ENCODE measurements at places on chromosomes 4 and X.

- no peak for DNase-seq
These were observed 25.2 kb upstream of the SMIM20 start for GRCh38 chr4:25888781-25889180.

DNA sequence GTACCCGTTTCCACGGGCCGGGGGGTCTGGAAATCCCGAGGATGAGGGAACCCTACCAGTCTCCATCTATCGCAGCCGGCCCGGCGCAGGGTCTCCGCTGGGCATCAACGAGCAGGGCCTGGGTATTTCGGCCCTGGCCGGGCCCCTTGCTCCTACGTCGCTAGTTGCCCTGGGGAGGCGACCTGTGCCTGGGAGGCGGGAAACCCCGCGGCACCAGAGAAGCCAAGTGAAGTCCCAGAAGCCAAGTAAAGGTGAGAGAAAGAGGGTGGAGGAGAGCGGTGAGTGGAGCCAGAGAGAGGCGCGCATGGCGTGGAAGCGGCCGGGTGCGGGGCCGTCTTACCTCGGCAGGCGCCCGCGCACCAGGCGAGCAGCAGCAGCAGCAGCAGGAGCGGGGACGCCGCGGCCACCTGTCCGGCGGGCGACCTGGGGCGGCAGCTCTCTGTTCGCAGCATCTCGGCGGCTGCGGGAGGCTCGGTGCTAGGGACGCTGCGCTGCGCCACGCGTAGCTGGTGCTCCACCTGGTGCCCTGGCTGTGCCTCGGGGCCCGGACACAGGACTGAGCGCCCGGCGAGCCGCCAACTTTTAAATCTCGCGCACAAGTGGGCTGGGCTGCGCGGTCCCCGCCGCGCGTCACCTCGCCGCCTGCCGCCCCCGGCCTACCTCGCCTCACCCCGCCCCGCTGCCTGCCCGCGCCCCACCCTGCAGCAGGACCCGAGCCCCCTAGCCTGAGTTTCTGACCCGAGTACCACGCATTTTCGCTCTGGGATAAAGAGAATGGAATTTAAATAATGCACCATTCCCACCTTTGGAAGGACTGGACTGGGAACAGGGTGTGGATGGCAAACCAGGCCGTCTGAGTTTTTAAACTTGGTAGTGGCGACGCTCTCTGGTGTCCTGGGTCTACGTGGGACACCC is at the start of gene NMU:
NMU (minus strand) TSS at position 558 of the 915 bp plus-strand sequence; CDS start at position 452, 106 bp downstream.
- no peak for DNase-seq

DNA sequence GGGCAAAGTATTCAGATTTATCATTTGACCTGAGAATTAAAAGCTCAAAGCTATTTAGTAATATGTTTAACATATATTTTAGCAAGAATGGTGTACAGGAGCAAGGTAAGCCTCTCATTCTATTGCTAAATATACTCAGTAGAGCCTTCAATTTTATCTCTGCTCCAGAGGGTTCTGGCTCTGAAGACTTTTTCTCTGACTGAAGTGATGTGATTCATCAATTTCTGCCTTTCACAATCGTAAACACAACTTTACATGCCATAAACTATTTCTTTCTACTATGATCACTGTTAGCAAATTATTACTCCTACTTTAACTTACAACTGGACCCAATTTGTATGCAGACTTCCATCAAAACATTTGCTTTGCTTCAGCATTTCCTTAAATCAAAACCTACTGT is 315.0 kb upstream of the NDST4 start:
- DNase-seq, result no peak

GRCh38 chr4:150278206-150278605 is 200.0 kb downstream of the DCLK2 start:
- DNase-seq, result no peak

- no peak for DNase-seq
These were observed 12.0 kb downstream of the CYP4V2 start for GRCh38 chr4:186203406-186203805.

DNA sequence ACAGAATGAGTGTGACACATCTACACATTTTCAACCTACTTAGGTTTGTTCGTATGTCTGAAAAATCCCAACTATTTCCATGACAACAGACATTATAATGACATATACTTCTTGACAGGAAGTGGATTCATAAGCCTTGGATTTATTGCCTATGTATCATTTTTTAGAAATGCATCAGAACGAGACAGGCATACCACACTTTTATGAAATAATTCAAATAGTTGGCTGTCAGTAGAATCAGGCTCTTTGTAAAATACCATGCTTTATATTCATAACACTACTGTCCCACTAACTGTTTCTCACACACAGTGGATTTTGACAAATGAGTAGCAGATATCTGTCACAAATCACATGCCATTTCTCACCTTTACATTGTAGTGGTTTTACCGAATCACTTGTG is 173.2 kb downstream of the BEND2 start:
- DNase-seq, result no peak

DNA sequence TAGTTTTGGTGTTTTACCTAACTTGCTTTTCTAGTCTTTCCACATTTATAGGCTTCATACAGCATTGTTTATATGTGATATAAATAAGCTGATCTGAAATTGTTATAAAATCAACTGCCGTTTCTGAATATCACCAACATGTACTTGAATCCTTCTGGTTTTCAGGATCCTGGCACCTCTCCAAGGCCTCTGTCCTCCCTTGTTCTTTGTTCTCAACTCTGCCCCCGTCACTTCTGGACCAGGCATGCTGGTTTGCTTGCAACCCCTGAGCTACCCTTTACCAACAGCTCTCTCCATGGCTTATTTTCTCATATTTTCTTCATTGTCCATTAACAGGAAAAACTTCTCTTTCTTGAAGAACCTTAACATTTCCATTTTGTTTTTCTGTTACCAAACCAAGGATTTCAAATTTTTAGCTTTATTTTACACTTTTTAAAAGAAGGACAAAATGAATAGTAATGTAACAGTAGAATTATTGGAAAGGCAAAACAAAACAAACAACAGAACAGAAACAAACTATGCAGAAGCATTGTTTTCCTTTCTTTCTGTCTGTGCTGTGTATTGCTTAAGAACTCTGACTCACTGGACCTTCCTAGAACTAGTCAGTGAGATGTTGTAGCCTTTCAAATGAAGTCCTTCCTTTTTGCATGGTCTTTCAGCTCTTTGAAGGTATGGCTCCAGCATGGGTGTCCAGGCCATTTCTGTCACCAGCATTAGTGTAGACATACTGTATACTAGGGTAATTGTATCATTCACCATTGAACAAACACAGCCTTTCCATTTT is 44.8 kb downstream of the BANK1 start:
- DNase-seq, result no peak

GRCh38 chr4:89257376-89257775 is 50.2 kb downstream of the GPRIN3 start:
- DNase-seq, result no peak

DNA sequence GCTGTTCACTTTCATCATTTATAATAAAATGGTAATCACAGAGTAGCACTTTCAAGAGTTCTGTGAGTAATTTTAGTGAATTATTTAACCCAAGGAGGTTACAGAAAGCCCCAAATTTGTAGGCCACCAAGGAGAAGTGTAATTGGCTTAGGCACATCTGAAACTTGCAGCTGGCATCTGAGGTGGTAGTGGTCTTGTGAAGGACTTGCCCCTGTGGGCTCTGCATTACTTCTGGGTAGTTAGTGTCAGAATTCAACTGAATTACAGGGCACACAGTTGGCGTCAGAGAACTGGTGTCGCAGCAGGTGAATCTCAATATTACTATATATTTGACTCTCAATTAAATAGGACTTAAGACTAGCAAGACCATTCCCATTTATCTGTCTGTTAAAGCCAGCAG is 36.9 kb downstream of the GPR174 start:
- no peak for DNase-seq

GRCh38 chrX:52262195-52262546 is 77.5 kb downstream of the MAGED4 start:
- no peak for DNase-seq

DNA sequence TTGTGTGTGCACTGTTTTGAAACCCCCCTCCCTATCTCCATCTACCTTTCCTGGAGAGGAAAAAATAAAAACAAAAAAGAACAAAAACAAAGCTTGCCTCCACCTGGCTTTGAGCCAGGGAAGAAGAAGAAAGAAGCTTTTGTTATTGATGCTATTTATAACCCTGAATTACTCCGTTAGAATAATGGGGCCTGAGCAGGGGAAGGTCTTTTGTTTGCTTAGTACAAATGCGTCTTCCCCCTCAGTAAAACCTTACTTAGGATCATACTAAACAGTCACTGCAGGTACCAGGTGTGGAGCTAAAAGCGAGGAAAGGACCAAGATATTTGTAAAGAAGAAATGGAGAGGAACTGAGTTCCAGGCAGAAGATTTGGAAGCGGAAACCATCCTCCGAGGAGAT is 352.1 kb downstream of the KCNIP4 start:
- no peak for DNase-seq

DNA sequence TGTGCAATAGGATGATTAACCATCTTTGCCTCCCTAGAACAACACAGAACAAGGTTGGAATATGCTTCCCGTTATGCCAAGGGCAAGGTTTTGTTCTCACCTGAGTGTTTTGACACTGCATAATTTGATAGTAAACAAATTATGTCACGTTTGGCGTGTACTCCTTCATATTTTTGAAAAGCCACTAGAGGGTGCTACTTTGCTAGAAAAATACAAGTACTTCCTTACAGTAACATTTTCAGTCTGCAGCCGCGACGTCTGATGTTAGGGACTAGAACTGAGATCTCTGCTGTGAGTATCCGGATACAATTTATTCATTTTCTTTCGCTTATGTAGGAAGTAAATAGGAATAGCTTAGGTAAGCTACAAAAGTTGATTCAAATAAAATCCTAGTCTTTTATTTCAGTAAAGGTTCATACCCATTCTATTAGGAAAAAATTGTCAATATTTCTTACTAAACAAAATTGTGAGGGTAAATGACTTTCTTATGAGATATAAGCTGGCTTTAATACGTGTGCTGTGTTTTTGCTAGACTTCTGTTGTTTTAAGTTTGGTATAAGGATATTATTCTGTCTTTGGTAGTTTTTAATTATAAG is 181.1 kb upstream of the WDFY3 start:
- peak; percentile 34 for DNase-seq

DNA sequence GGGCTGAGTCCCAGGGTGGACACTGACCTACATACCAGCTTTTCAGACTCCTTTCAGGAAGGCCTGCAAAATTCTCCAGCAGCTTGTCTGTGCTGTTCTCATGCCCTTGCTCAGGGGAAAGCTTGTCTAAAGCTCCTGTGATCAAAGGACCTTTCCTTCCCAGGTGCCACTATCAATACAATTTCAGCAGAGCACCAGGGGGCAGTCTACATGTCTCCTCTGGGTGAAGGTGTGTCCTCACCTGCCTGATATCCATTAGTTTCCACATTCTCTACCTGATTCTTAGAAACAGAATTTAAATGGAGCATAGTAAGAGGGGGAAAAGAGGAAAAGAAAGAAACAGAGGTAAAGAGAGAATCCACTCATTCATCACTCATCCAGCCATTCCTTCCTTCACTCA is 114.2 kb downstream of the PPARGC1A start:
- no peak for DNase-seq

- DNase-seq, result no peak
These were observed 12.4 kb upstream of the DHRSX start for GRCh38 chrX:2513121-2513664.

- no peak for DNase-seq
These were observed 51.8 kb downstream of the PHOX2B start for GRCh38 chr4:41696763-41697162.

- no peak for DNase-seq
These were observed 55.7 kb downstream of the METTL14 start for GRCh38 chr4:118740869-118741268.

DNA sequence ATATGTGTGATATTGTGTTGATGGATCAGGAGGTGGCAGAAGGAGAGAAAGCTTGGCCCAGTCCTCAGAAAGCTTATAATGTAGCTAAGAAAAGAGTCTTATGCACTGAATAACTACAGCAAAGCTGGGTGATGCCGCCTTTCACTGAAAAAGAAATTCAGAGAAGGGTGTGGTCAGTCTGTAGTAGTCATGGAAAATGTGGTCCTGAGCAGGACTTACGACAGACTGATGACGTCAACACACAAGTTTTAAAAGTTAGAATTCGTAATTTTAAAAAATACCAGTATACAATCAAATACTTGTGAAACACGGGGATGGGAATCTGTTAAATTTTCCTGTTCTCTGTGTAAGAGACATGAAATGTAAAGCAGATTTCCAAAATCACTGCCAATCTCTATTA is 87.0 kb upstream of the RAPGEF2 start:
- no peak for DNase-seq

GRCh38 chr4:145531859-145532258 is 50.2 kb downstream of the SMAD1 start:
- DNase-seq, result no peak

DNA sequence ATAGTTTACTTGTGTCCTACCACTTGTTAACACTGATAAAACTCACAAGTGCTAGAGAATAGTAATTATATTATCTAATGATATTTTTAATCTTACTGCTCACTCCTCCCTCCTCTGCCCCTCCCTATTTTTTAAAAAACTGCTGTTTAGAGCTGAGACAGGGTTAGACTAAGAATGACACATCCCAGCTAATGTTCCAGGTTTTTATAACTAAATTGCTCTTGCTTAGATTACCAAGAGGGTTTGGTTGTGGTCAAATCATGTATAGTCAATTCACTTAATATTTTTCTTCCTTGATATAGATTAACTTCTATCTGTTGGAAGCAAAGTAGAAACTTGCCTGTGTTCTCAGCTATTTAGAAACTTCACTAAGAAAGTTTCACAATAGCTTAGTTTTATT is 60.2 kb downstream of the ATOH1 start:
- no peak for DNase-seq

DNA sequence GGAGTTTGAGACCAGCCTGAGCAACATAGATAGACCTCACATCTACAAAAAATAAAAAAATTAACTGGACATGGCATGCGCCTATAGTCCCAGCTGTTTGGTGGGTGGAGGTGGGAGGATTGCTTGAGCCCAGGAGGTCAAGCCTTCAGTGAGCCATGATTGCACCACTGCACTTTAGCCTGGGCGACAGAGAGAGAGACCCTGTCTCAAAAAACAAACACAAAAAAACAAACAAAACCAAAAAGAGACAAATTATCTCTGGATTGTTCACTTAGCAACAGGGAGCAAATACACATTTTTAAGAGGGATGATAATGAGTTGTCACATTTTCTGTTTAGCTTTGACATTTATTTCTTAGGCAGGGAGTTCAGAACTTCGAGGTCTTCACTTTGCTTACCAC is 155.4 kb downstream of the CEP135 start:
- DNase-seq, result no peak

- DNase-seq, result no peak
These were observed 40.4 kb downstream of the COL4A6 start for GRCh38 chrX:108397627-108398391.

DNA sequence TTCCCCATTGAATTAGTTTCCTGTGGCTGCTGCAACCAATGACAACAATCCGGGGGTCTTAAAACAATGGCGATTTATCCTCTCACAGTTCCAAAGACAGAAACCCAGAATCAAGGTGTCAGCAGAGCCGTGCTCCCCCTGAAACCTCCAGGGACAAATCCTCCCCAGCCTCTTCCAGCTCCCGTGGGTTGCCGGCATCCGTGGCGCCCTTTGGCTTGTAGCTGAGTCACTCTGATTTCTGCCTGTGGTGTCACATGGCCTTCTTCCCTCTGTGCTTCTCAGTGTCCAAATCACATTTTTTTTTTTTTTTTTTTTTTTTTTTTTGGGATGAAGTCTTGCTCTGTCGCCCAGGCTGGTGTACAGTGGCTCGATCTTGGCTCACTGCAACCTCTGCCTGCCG is 64.5 kb upstream of the STX18 start:
- DNase-seq, result no peak
